ENCODE measurements at places on chromosomes 2 and 18.

GRCh38 chr18:6107794-6108193 lies 212.5 kb upstream of the TMEM200C start:
- ATAC-seq: no peak

- no peak for ATAC-seq
Observed at GRCh38 chr2:198638577-198638976, 819.2 kb downstream of the SATB2 start.

GRCh38 chr2:141137122-141137693 lies 993.6 kb downstream of the LRP1B start:
- ATAC-seq: no peak

- ATAC-seq: peak; percentile 74
Observed at GRCh38 chr2:214019229-214019972, 391.5 kb upstream of the VWC2L start.

- no peak for ATAC-seq
Observed at GRCh38 chr2:7849027-7849426, 832.8 kb upstream of the ID2 start.

GRCh38 chr2:236236559-236237452 lies 27.4 kb downstream of the ASB18 start:
- no peak for ATAC-seq

DNA sequence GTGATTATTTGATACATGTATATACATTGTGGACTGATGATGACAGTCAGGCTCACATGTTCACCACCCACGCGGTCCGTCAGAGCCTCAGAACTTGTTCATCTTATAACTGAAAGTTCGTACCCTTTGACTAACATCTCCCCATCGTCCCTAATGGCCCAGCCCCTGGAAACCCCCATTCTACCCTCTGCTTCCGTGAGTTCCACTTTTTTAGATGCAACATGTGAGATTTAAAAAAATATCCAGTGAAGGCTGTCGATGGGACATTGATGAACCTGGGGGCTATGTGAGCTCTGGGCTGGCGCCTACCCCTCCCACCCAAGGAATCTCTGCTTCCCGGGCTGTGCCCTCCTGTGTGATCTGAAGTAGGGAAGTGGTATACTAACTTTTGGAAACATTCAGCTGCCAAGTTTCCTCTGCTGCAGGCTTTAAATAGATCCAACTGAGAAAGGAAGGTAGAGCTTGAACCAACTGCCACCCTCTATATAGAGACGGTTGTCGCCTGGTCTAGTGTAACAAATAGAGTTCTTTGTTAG lies 163.8 kb downstream of the FAM210A start:
- peak; percentile 90 for ATAC-seq

DNA sequence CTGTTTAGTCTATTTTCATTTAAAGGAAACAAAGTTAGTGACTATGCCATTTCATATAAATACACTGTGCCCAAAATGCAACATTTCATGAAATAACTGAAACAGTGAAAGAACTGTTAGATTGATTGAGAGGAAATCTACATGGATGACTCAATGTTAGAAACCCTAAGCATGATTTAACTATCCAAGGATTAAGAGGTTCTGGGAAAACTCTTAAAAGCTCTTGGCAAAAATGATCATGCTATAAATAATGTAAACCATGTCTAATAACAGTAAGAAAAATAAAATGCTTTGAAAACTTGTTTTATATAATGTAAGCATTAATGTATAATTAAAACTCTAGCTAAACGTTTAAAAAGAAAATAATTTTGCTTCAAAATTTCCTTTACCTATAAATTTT lies 23.5 kb downstream of the MMADHC start:
- ATAC-seq: no peak

GRCh38 chr2:68320118-68320641 lies 431 bp upstream of the CNRIP1 start:
- no peak for ATAC-seq

- peak; percentile 18 for ATAC-seq
Observed at GRCh38 chr2:10863837-10864236, 47.9 kb upstream of the KCNF1 start.

DNA sequence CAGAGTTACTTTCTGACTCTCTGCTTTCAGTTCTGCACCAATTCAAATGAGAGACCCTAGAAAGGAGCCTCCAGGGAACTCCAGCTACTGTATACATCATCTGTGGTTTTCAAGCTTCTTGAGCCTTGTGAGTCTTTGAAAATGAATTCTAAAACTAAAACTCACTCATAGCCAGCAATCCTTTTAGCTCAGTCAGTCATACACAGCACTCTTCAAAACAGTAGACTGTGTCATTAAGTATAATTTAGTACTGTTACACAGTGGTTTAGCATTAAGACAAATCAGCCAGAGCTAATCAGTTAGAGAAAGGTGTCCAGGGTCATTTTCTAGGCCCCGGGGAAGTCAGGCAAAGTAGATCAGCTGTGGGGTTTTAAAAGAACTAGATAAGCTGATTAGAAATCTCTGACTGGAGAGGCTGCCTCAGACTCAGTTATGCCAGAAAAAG lies 322.1 kb upstream of the THUMPD2 start:
- ATAC-seq: no peak

DNA sequence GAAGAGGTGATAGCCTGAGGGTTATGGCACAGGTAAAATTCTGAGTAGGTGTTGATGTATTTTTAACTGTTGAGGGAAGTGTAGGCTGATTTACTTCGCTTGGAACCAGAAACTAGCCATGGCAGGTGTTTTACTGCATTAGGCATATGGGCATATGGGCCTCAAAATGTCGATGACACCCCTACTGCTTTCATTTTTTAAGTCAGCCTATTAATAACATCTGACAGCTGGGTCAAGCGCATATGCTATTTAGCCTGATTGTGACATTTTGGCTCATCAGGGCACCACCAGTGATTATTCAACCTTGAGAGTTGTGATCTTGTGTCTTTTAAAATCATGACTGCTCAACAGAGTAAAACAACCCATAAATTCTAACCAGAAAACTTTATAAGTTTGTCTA lies 1396.9 kb upstream of the NXPH2 start:
- no peak for ATAC-seq

DNA sequence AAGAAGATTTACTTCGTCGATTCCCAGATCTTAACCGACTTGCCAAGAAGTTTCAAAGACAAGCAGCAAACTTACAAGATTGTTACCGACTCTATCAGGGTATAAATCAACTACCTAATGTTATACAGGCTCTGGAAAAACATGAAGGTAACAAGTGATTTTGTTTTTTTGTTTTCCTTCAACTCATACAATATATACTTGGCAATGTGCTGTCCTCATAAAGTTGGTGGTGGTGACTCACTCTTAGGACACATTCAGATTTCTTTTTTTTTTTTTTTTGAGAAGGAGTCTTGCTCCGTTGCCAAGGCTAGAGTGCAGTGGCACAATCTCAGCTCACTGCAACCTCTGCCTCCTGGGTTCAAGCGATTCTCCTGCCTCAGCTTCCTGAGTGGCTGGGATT lies 26.8 kb downstream of the MSH2 start:
- no peak for ATAC-seq

GRCh38 chr2:177076636-177077179 lies 135.9 kb upstream of the HNRNPA3 start:
- ATAC-seq: no peak

DNA sequence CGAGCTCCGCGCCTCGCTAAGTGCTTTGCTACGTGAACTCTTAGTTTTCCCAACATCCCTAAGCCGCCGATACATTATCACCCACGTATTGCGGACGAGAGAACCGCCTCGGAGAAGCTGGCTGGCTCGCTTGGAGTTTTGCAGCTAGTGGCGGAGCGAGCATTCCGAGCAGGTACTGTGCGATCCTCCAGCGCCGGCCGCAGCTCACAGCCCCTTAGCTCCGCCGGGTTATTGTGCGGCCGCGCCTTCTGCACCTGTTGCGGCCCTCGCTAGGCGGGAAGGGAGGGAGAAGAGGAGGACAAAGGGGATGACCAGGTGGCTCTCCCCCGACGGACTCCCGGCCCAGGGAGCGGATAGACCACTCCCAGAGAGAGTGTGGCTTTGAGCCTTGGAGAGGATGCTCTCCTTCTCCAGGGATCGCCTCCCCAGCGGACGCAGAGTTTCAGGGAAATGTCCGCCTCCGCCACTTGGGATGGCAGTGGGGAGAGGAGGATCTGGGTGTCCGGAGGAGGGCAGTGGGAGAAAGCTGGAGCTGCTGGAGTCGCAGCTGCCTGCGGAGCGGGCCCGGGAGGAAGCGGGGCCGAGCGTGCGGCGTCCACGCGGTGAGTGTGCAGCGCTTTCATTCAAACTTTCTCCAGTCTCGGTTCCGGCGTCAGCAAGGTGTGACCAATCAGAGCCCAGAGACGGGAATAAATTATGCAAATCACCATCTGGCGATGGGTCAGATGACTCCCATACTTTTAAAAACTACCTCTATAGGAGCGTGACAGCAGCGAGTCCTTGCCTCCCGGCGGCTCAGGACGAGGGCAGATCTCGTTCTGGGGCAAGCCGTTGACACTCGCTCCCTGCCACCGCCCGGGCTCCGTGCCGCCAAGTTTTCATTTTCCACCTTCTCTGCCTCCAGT lies at the start of gene LIPG:
TSS of gene LIPG (plus strand) at position 769 of the 905 bp plus-strand sequence. CDS start 252 bp downstream, outside the sequence.
- peak; percentile 82 for ATAC-seq

DNA sequence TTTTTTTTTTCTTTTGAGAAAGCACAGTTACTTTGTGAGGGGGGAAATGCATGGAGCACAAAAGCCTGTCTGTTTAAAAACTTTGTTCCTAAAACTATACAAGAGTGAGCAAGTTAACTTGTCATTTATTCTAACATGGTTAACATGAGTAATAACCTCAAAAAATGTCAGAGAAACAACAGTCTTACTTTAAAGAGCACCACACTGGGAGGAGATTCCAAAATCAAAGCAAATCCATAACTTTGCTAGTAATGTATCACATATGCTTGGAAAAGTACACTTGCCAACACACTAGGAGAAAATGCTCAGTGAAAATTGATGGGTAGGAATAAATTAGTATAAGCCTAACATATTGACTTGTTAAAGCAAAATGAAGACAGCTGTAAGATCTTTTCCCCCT lies 157.1 kb downstream of the PRPF40A start:
- ATAC-seq: no peak

DNA sequence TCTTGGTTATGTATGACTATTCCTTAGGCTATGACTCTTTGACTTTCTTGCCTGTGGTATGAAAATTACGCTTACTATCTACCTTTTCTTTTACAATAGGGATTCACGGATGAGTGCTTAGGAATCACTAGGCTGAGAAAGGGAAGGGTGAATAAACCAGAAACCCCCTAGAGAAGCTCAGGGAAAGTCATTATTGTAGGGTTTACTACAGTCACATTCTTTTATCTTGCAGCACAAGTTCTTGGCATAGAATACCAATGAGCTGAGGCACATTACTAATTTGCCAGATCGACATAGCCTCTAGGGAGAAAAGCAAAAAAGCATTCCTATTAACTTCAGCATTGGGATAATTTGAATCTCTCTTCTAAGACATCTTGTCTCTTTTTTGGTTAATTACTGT lies 103.3 kb downstream of the ST6GAL2 start:
- ATAC-seq: no peak

Data from activated T-helper 17 cell treated with anti-CD3 and anti-CD28 coated beads, Interleukin-2, amount 50 U/mL, for 72 hours (primary cell).